Cortex of kidney (tissue), 1 donor: ENCODE measurements at places on chromosomes 16 and 17.

DNA sequence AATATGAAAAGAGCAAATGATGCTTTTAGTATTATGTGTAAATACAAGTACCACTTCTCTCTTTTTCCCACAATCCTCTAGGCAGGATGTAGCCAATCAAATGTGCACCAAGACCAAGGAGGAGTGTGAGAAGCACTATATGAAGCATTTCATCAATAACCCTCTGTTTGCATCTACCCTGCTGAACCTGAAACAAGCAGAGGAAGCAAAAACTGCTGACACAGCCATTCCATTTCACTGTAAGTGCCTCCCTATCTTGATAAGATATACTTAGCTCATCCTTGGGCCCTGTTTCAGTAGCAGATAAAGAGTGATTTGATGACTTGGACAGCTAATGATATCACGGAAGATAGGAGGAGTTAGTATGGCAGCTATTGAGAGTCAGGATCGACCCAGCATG is 33.7 kb downstream of the TADA2A start:
- DNase-seq: no peak

DNA sequence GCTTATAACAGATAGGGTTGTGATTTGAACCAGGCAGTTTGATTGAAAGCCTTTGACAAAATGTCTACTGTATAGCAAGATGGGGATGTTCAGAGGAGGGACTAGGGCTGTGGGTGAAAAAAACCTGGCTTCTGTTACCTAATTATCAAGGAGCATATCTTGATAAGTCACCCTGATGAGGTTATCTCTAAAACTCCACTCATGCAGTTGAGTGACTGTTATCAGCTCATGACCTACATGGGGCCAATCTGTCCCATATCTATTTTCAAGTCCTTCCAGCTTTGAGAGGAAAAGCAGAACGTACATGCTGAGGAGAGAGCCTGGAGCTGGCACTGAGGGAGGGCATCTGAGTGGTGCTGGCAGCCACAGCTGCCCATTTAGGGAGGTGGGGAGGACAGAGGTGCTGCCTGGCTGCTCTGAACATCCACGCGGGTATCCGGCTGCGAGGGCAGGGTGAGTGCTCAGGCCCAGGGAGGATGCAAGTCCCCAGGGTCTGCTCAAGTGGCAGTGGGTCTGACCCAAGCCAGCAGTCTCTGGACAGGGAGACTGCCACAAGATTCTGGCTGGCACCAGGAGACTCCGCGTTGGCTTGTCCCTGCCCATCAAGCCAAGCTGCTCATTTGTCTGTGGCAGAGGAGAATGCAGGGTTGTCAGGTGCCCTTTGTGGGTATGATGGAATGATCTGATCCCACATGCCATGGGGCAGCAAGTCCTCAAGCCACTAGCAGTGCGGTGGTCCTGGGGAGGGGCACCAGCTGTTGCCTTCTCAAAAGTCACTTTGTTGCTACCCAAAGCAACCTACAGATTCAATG is 29.2 kb downstream of the ATPAF2 start:
- DNase-seq: no peak

GRCh38 chr16:68470461-68471150 is 22.3 kb upstream of the SMPD3 start:
- DNase-seq: no peak

DNA sequence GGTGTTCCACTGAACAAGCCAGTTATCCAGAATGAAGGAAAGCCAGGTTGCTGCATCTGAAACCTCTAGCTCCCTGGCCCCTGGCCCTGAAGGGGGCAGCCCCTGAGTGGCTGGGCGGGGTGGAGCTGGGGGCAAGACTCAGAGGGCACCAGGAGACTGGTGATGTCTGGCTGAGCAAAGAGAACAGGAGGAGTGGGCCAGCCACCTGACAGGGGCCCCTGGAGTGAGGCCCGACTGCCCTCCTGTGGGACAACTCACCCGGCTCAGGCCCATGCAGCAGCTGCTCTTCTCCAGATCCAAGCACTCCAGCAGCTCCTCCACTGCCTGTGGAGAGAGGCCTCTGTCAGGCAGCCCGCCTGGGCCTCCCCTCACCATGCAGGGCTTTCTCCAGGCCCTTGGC is 60.4 kb downstream of the PIPOX start:
- no peak for DNase-seq

- DNase-seq: no peak
These were observed 119.3 kb downstream of the PRKCB start for GRCh38 chr16:23955088-23955487.
